ENCODE measurements at places on chromosomes 2 and 18.

- no peak for DNase-seq
Measured at GRCh38 chr18:31710826-31711225, 26.4 kb upstream of the B4GALT6 start.

GRCh38 chr2:46236006-46236875, 61.0 kb upstream of the EPAS1 start:
- DNase-seq: no peak

- DNase-seq: no peak
Measured at GRCh38 chr2:170503971-170504809, 210.9 kb upstream of the SP5 start.

DNA sequence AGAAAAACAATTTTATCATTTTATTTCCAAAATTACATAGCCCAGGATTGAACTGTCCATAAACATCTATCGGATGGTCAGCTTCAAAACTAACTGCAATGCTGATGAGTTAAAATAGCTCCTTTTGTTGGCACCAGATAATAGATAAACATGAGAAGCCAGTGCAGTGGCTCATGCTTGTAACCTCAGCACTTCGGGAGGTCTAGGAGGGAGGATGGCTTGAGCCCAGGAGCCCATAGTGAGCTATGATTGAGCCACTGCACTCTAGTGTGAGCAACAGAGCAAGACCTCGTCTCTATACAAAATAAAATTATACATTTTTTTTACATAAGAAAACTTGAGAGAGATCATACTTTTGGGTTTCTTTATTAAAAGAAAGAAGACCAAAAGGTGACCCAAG, 34.6 kb upstream of the IMPA2 start:
- no peak for DNase-seq

DNA sequence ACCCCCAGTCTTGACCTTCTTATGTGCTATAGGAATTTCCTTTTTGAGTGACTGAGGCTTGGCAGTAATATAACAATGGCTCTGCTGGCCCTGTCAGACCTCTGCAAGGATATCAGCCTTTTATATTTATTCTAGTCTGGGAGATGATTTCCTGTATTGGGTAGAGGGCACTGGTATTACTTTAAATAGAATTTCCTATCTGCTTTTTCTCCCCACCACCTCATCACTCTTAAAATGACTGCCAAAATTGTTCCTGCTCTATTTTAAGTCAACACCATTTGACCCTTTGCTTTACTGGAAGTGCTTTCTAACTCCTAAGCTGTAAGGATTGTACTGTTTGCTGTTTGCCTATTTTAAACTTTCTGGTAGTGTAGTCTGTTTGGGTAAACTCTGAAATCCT, 658.4 kb upstream of the FSHR start:
- DNase-seq: no peak

DNA sequence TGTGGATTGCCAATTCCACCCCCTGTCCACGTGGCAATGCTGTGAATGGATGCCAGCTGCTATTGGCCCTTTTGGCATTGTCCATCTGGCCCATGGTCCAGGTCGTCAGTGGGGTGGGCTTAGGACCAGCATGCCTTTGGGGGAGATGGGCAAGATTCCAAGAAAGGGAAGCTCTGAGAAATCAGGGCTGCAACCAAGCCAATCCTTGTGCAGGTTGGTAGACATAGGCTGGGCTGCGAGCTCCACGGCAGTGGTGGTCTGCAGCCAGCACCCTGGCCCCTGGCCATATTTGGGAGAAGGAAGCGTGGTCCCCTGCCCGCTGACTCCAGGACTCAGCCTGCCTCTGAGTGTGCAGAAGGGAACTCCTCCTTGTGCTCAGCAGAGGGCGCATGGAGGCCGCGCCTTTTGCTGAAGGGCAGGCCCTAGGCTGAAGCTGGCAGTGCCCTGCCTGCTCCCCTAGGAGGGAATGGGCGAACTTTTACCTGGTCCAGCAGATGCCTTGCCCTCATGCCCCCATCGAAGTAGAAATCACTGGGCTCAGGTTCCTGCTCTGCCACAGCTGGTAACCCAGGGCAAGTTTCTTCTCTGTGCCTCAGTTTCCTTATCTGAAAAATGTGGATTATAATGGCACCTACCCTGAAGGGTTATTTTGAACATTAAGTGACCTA, 5.4 kb downstream of the SPR start:
- DNase-seq: no peak

GRCh38 chr2:17148407-17149145, 369.7 kb downstream of the RAD51AP2 start:
- no peak for DNase-seq

DNA sequence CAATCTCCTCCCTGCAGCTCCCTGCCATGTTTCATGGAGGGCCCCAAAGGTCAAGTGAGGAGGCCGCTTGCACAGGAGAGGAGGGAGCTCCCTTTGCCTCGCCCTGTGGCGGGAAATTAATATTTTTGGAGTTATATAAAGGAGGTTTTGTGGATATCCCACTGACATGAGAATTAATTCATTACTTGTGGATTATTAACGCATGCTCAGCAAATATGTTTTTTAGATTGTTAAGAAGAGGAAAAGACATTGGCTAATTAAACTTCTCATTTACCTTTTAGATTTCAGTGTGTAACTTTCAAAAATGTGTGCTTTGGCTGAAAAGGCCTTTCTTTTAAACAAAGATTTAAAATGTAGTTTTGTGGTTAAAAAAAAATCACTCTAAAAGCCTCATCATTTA, 474.0 kb downstream of the SOCS6 start:
- DNase-seq: no peak

GRCh38 chr2:96541398-96542152, 5.0 kb downstream of the ARID5A start:
- no peak for DNase-seq

DNA sequence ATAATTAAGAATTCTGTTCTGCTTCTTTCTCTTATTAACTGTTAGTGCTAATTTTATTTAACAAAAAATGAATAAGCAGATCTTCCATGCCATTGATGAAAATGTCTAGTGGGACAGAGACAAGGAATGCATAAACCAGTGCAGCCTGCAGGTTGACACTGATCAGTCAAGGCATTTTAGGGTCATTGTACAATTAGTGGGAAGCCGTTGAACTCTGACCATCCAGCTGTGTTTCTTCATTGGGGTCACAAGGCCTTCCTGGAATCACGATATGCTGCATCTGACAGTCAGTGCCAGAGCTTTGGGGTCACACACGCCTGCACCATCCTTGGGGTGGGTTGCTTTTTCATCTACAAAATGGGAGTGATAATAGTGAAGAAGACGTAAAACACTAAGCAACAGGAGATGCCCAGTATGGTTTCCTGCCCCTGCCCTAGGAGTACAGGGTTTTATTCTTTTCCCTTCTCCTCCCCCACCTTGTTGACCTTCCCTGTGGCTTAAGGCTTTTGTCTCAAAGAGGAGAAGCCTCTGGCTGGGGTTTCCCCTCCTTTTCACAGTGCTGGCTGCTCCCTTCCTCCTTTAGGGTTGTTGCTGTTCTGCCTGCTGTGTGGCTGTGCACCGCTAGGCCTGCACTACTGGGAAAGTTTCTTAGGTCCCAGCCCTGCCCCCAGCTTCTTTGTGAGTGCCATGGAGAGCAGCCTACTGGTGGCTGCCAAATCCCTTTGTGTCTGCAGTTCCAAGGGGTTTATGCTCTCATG, 245.6 kb downstream of the TPGS2 start:
- no peak for DNase-seq

DNA sequence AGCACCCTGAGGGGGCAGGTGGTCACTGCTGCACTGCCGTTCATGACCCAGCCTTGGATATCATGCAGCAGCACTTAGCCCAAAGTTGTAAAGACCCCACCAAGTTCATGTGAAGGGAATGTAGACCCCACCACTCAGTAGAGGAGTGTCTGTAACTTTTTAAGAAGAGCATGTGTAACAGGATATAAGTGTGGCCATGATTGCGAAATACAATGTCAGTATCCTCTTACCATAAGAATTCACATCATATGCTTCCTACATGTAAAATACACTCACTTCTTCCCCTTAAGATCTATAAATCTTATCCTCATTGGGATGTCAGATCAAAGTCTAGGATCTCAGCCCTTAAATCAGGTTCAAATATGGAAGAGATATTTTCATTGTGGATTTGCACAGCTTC, 276.9 kb downstream of the PTPRM start:
- no peak for DNase-seq

DNA sequence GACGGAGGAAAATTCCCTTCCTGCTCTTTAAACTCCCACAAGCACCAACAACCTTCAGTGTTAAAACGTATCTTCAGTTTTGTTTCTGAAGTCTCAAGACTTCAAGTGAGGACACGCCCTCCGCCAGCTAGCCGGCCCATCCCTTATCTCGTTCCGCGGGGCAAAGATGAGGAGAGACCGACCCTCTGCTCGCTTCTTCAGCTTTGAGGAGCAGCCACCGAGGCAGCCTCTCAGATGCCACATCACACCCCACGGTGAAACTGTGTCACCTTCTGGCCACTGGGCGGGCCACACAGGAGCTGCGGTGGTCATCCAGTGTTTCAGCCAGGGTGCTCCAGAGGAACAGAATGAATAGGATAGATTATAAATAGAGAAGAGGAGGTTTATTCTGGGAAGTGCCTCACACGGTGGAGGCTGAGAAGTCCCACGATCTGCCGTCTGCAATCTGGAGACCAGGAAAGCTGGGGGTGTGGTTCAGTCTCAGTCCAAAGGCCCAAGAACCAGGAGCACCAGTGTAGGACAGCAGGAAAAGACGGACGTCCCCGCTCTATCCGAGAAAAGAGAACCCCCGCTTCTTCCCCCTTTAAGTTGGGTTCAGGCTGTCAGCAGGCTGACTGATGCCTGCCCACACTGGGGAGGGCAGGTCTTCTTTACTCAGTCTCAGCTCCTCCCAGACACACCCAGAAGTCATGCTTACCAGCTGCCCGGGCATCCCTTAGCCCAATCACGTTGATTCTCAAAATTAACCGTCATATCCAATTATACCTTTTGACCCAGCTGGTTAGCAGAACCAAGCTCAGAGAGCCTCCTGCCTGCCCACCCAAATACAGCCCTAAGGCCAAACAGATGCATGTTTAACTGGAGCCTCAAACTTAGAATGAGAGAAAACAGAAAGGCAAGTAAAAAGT, 399.7 kb upstream of the ID2 start:
- DNase-seq: no peak

- no peak for DNase-seq
Measured at GRCh38 chr2:11530864-11531465, 2.9 kb upstream of the GREB1 start.

- DNase-seq: no peak
Measured at GRCh38 chr2:160381425-160381951, 112.1 kb downstream of the RBMS1 start.

GRCh38 chr18:61865466-61866175, 27.2 kb downstream of the RNF152 start:
- DNase-seq: no peak

- no peak for DNase-seq
Measured at GRCh38 chr2:30356776-30357175, 90.3 kb upstream of the LCLAT1 start.

- no peak for DNase-seq
Measured at GRCh38 chr2:22904126-22904684, 480.8 kb upstream of the KLHL29 start.

DNA sequence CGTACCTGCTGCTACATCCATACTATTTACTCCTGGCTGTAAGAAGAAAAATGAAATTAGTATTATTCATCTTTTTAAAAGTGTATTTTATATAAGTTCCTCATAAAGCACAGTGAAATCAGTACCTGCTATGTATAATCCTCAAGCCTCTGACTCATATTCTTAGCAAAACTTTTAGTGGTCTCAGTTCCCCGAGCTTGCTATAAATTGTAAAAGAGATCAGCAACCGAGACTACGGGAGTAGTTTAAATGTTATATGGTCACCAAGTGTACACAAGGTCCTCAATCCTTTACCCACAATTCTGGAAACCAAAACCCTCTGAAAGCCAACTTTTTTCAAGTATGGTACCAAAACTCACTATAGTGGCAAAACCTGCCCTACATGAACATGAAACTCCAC, 24.2 kb downstream of the PRPF40A start:
- DNase-seq: peak; percentile 53
